ENCODE measurements at places on chromosomes 6 and 20.

GRCh38 chr20:57080796-57081195 lies 185.6 kb downstream of the BMP7 start:
- no peak for DNase-seq

- DNase-seq = no peak
These were observed 121.0 kb downstream of the BTBD9 start for GRCh38 chr6:38518511-38519304.

- no peak for DNase-seq
These were observed 20.1 kb upstream of the PLEKHG1 start for GRCh38 chr6:150579611-150580010.

DNA sequence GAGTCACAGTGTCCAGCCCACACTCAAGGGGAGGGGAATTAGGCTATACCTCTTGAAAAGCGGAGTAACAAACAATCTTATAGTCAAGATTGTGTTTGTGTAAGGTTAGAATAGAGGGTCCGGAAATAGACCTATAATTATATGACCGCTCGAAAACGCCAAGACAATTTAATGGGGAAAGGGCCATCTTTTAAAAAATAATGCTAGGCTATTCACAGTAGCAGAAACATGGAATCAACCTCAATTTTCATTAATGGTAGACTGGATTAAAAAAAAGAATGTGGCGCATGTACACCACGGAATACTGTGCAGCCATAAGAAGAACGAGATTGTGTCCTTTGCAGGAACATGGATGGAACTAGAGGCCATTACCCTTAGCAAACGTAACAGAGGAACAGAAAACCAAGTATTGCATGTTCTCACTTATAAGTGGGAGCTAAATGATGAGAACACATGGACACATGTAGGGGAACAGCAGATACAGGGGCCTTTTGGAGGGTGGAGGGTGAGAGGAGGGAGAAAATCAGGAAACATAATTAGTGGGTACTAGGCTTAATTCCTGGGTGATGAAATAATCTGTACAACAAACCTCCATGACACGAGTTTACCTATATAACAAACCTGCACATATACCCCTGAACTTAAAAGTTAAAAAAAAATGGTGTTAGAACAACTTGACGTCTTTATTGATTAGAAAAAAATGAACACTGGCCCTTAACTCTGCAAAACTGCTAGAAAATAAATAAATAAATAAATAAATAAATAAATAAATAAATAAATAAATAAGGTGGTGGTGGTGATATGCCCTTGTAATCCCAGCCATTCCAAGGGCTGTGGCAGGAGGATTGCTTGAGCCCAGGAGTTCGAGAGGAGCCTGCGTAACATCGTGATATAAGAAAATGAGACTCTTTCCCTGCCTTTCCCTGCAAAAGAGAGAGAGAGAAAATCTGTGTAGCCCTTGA lies 30.3 kb downstream of the TOP1 start:
- no peak for DNase-seq

GRCh38 chr6:117502580-117502979 lies 20.1 kb downstream of the DCBLD1 start:
- DNase-seq = no peak

DNA sequence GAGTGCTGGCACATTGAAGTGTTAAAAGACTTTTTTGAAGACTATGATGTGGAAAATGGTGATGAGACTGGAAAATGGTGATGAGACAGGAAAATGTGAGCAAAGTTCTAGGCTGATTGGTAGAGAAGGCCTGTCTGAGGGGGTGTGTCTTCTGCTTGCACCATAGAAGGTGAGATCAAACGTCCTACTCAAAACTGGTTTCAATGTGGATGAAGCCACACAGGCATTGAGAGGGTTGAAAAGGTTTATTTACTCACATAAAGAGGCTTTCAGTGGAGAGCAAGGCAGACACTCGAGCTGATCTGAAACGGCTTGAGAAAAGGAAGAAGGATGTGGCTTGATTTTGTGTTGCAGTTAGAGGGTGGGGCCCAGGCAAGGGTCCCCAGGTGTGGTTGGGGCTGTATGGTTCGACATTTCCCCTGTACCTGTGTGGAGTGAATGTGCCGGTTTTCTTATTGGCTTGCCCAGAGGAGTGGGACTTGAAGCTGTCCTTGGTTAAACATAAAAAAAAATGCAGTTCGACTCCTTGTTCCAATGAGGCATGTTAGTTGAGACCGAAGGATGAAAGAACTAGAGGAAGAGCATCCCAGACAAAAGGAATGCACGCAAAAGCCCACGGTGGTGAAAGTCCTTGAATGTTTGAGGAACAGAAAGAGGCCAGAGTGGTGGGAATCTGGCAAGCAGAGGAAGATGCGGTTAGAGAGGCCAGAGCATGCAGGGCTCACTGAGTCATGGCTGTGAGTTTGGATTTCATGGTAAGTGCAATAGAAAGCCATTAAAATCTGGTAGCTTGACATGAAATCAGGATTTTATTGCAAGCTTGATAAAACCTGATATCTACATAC lies 172.3 kb downstream of the EPM2A start:
- DNase-seq = no peak

GRCh38 chr6:44649365-44650025 lies 262.0 kb downstream of the CDC5L start:
- no peak for DNase-seq

All from GM13977 (cell line).